ENCODE measurements at places on chromosomes 4 and X. TPM values are rescaled to one million over a fixed set of nuclear protein-coding genes. Genes with fewer than 3 reads are reported as not detected.

The MAGEA2B gene
- total RNA-seq = not detected

The GAGE12F gene
- total RNA-seq = not detected

The AREG gene
- total RNA-seq = 0.24 TPM

The UGDH gene
- total RNA-seq = 104 TPM

The GPC3 gene
- 106 TPM for total RNA-seq

The HHIP gene
- 2.7 TPM for total RNA-seq

GRCh38 chrX:258291-259040 lies 22.7 kb upstream of the PLCXD1 start:
- H3K36me3 ChIP-seq = no peaks in the 10 kb centered on the region
- no peaks in the 10 kb centered on the region for H3K4me1 ChIP-seq
- no peak overlapping the region for H3K4me3 ChIP-seq
- no peak overlapping the region for H3K27ac ChIP-seq
- no peak for DNase-seq

DNA sequence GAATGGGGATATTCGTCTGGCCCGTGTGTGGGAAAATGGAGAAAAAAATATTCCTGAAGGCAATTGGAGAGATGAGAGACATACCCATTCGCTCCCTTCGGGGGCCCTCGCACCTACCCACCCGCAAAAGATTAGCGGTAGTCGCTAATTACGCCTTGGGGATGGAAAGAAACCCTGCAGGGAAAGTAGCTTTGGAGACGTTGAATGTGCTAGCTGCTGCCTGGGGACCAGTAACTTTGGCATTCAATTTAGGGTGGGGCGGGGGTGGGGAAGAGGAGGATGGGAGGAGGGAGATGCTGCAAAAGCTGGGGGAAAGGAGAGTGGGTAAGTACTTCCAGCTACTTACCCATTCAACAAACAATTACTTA lies 407 bp upstream of the ZC4H2 start:
- peaks cover 35% of the 10 kb centered on the region for H3K36me3 ChIP-seq
- DNase-seq = peak; percentile 26
- H3K4me1 ChIP-seq = no peaks in the 10 kb centered on the region
- no peak overlapping the region for H3K27ac ChIP-seq

GRCh38 chr4:42531341-42532030 lies 125.4 kb downstream of the ATP8A1 start:
- no peak overlapping the region for H3K27ac ChIP-seq
- no peak overlapping the region for H3K4me3 ChIP-seq
- peaks cover 15% of the 10 kb centered on the region for H3K36me3 ChIP-seq
- H3K4me1 ChIP-seq = no peaks in the 10 kb centered on the region
- no peaks in the 10 kb centered on the region for H3K27me3 ChIP-seq

DNA sequence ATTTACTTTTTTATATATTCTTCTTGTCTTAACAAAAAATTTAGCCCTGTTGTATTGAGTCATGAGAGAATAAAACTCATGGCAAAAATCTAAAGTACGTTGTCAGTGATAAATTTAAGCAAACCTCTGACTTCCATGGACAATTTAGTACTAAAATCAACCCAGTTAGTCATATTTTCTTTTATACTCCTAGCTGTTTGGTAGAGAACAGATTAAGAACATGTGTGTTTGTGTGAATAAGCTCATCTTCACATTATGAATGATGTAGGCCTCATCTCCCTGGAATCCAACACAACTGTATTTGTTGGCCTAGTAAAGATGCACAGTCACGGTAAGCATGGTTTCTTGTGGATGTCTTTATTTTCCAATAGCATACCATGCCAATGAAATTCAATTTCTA lies 40.8 kb upstream of the FAM47B start:
- H3K36me3 ChIP-seq = no peaks in the 10 kb centered on the region
- no peaks in the 10 kb centered on the region for H3K4me1 ChIP-seq
- H3K27me3 ChIP-seq = no peaks in the 10 kb centered on the region
- no peak overlapping the region for H3K4me3 ChIP-seq
- DNase-seq = no peak

DNA sequence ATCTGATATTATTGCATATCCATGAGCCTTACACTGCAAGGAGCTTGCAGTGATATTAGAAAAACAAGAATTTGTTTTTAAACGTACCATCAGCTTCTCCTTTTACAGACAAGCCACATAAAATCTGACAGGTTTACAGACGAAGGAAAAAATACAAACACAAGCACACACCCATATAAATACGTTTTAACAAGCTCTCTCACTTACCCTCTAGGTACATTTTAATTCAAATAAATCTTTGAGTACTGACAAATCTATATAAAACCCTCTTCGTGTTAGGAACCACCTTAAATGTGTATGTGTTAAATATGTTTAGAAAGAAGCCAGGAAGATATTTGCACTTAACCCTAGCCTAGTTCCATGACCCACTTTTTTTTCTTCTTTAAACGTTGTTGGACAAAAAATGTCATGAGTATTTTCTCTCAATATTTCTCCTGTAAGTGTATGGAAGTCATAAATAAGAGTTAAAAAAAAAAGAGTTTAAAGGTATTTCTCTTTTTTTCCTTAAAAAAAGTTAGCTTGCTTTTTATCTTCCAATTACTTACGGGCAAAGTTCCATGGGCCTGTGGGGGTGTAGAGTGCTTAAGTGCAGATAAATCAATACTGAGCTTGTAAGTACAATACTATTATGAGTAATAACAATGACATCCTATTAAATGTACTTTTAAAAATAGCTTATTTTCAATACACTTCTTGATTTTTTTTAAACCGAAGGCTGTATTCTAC lies 1.5 kb downstream of the ARAP2 start:
- no peaks in the 10 kb centered on the region for H3K4me1 ChIP-seq
- no peak overlapping the region for H3K27ac ChIP-seq
- H3K27me3 ChIP-seq = no peaks in the 10 kb centered on the region
- H3K4me3 ChIP-seq = peak overlapping the region; percentile 78
- no peak for DNase-seq
- no peaks in the 10 kb centered on the region for H3K36me3 ChIP-seq

- H3K27me3 ChIP-seq = no peaks in the 10 kb centered on the region
- H3K36me3 ChIP-seq = no peaks in the 10 kb centered on the region
- DNase-seq = no peak
- H3K4me3 ChIP-seq = no peak overlapping the region
Observed at GRCh38 chr4:98864560-98864959, 64.4 kb downstream of the EIF4E start.

DNA sequence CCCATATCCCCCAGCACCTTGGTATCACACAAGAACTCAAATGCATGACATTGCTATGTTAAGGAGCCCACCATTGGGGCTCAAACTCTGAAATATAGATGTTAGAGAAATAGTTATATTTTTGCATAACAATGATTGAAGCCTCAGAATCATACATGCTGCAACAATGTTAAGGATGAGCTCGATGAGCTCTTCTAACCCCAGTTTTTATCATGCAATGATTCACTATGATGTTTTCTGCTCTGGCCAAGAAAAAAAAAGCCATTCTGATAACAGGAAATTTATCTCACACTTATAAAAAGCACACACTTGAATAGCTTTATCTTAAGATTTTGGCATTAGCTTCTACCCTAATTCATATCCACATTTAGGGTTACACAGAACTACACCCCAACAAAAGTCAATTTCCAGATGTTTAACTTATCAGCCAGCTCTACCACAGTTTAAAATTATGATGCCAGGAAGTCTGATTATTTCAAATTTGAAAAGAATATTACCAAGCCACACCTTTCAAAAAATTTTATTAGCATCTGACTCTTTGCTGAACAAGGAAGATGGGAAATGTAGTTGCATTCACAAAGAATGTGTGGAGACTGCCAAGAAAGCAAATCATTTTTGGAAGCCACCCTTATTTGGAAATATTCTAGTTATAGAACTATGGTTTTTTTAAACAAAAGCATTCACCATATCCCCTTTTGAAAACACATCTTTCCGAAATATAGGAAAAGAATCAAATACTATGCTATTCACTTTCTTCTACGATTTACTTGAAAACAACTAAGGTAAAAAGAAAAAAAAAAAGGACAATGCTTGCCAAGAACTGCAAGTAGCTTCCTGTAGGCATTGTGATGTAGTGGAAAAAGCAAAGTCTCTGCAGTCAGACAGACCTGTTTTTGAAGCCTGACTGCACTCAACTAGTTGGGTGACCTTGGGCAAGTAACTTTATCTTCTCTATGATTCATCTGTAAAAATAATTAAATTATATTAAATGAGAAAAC lies 100.8 kb upstream of the PLS3 start:
- no peaks in the 10 kb centered on the region for H3K4me1 ChIP-seq
- DNase-seq = no peak
- no peak overlapping the region for H3K4me3 ChIP-seq
- no peaks in the 10 kb centered on the region for H3K36me3 ChIP-seq

GRCh38 chr4:78565971-78566372 lies 14.4 kb downstream of the ANXA3 start:
- H3K27ac ChIP-seq = no peak overlapping the region
- no peaks in the 10 kb centered on the region for H3K27me3 ChIP-seq
- no peak overlapping the region for H3K4me3 ChIP-seq
- DNase-seq = no peak
- H3K4me1 ChIP-seq = peaks cover 13% of the 10 kb centered on the region

DNA sequence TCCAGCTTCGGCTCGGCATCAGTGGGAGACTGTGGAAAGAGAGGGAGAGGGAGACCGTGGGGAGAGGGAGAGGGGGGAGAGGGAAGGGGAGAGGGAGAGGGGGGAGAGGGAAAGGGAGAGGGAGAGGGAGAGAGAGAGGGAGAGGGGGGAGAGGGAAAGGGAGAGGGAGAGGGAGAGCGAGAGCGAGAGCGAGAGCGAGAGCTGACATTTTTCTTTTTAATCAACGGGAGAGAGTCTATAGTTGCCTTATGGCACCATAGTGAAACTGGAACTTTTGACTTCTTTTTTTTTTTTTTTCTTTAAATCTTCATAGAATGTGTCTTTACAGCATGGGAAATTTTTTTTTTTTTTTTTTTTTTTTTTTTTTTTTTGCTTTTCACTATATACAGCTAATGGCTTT lies 94.7 kb upstream of the NUDT6 start:
- H3K4me3 ChIP-seq = no peak overlapping the region
- H3K27ac ChIP-seq = no peak overlapping the region
- no peaks in the 10 kb centered on the region for H3K27me3 ChIP-seq
- H3K36me3 ChIP-seq = peaks cover 33% of the 10 kb centered on the region

GRCh38 chr4:108811486-108811885 lies 48.6 kb upstream of the ETNPPL start:
- H3K27ac ChIP-seq = no peak overlapping the region
- no peaks in the 10 kb centered on the region for H3K36me3 ChIP-seq
- no peaks in the 10 kb centered on the region for H3K4me1 ChIP-seq
- DNase-seq = no peak
- H3K27me3 ChIP-seq = no peaks in the 10 kb centered on the region

GRCh38 chr4:100428051-100428450 lies 89.8 kb downstream of the EMCN start:
- no peaks in the 10 kb centered on the region for H3K4me1 ChIP-seq
- no peaks in the 10 kb centered on the region for H3K27me3 ChIP-seq
- H3K36me3 ChIP-seq = no peaks in the 10 kb centered on the region
- DNase-seq = no peak
- H3K27ac ChIP-seq = no peak overlapping the region

DNA sequence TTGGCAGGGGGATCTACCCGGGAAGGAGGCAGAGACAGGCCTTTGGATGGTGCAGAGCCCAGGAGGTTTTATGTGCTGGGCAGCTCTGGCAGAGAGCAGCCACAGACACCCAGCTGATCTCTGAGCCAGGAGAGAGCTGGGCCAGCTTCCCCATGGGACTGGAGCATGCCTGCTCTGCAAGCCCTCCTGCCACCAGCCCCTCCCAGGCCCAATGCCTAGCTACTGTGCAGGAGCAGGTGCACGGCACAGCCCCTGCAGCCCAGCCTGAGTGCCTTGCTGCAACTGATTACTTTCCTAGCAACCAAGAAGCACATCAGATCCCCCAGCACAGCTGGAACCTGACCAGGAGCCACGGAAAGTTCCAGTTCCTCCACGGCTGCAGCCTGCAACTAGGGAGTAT lies 57.8 kb upstream of the BEND2 start:
- no peak for DNase-seq
- peaks cover 13% of the 10 kb centered on the region for H3K36me3 ChIP-seq
- no peaks in the 10 kb centered on the region for H3K4me1 ChIP-seq
- no peak overlapping the region for H3K27ac ChIP-seq
- H3K27me3 ChIP-seq = no peaks in the 10 kb centered on the region

GRCh38 chr4:153465140-153465539 lies 1.0 kb upstream of the TMEM131L start:
- H3K4me1 ChIP-seq = no peaks in the 10 kb centered on the region
- no peak overlapping the region for H3K27ac ChIP-seq
- no peak for DNase-seq
- H3K27me3 ChIP-seq = no peaks in the 10 kb centered on the region
- H3K36me3 ChIP-seq = peaks cover 2% of the 10 kb centered on the region

GRCh38 chr4:160299608-160300007 lies 1196.7 kb downstream of the RAPGEF2 start:
- no peaks in the 10 kb centered on the region for H3K4me1 ChIP-seq
- H3K27ac ChIP-seq = no peak overlapping the region
- H3K4me3 ChIP-seq = no peak overlapping the region
- H3K27me3 ChIP-seq = no peaks in the 10 kb centered on the region
- DNase-seq = no peak

- DNase-seq = no peak
- H3K4me1 ChIP-seq = no peaks in the 10 kb centered on the region
- no peaks in the 10 kb centered on the region for H3K36me3 ChIP-seq
- H3K27me3 ChIP-seq = no peaks in the 10 kb centered on the region
Observed at GRCh38 chr4:150540959-150541360, 41.0 kb upstream of the MAB21L2 start.

- DNase-seq = peak; percentile 27
- H3K27ac ChIP-seq = no peak overlapping the region
- no peaks in the 10 kb centered on the region for H3K36me3 ChIP-seq
- no peaks in the 10 kb centered on the region for H3K27me3 ChIP-seq
Observed at GRCh38 chrX:64204252-64204651, 1.3 kb downstream of the AMER1 start.

- H3K36me3 ChIP-seq = no peaks in the 10 kb centered on the region
- no peak overlapping the region for H3K27ac ChIP-seq
- H3K27me3 ChIP-seq = no peaks in the 10 kb centered on the region
Observed at GRCh38 chr4:135194477-135194876, 992.9 kb upstream of the PABPC4L start.

GRCh38 chr4:137378821-137379220 lies 153.5 kb downstream of the PCDH18 start:
- DNase-seq = no peak
- H3K27me3 ChIP-seq = no peaks in the 10 kb centered on the region
- H3K4me1 ChIP-seq = no peaks in the 10 kb centered on the region
- no peak overlapping the region for H3K27ac ChIP-seq
- no peaks in the 10 kb centered on the region for H3K36me3 ChIP-seq
- H3K4me3 ChIP-seq = no peak overlapping the region

DNA sequence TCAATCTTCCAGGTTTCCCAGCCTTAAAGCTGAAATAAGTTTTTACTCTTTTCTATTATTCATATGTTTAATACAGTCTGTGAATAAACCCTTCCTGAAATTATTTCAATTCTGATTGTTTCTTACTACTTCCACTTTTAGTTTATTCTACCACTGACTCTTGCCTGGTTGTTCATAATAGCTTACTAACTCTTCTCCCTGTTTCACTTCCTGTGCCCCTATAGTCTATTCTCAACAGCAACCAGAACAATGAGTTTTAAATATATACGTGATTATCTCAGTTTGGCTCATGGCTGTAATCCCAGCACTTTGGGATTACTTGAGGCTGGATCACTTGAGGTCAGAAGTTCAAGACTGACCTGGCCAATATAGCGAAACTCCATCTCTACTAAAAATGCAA lies 408.0 kb upstream of the SPOCK3 start:
- DNase-seq = no peak
- H3K27me3 ChIP-seq = no peaks in the 10 kb centered on the region
- H3K4me3 ChIP-seq = no peak overlapping the region

All from H9 (cell line).